Stimulated activated naive CD4-positive, alpha-beta T cell treated with Interleukin-2 at 50 U/mL for 16 hours (primary cell): ENCODE measurements at places on chromosomes 6 and 20.

- DNase-seq = no peak
These were observed 203.1 kb downstream of the JARID2 start for GRCh38 chr6:15449011-15449410.

GRCh38 chr20:58084966-58085365, 143.5 kb downstream of the ANKRD60 start:
- no peak for DNase-seq

- DNase-seq = no peak
These were observed 33.3 kb upstream of the QKI start for GRCh38 chr6:163381118-163381756.

- no peak for DNase-seq
These were observed 577 bp upstream of the SCAND1 start for GRCh38 chr20:35954907-35955251.

DNA sequence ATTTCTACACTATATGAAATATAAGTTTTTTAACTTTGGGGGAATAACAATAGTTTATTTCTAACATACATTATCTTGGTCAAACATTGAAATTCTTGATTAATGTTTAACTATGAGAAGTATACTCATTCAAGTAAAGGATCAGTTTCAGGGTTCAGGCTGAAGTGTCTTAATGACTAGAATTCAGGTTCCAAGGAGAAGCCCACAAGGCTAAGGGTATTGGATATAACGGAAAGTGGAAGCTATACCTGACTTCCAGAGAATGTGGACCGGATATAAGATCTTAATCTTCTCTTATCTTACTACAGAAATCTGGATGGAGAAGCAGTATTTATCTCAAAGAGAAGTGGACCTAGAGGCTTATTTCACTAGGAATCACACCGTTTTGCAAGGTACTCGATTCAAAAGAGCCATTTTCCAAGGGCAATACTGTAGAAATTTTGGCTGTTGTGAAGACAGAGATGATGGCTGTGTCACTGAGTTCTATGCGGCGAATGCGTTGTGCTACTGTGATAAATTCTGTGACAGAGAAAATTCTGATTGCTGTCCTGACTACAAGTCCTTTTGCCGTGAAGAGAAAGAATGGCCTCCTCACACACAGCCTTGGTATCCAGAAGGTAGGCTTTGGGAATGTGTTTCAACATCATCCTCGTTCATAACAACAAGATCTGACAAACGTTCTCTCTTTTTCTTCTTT, at the start of gene TINAG:
TINAG (plus strand) TSS at position 153 of the 697 bp plus-strand sequence; CDS start at position 263, 110 bp downstream.
- no peak for DNase-seq

- DNase-seq = no peak
These were observed 31.9 kb downstream of the HIVEP2 start for GRCh38 chr6:142913036-142913510.

DNA sequence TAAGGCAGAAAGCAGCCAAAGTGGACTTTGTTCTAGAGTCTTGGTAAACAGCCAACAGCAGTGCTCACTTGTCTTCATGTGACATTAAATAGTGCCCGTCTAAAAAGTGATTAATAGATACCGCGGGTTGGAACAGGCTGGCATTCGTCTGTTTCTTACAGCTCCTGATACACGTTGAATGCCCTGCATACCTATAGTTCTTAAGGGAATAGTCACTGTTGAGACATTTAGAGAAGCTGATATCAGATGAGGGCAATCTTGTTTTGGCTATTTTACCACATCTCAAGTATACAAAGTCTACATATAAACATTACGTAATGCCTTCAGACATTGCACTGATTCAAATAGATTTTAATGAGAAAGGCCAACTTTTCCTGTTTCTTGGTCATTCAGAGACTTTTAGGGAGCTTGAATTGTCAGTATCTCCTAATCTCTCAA, 374.9 kb upstream of the FLRT3 start:
- DNase-seq = no peak

DNA sequence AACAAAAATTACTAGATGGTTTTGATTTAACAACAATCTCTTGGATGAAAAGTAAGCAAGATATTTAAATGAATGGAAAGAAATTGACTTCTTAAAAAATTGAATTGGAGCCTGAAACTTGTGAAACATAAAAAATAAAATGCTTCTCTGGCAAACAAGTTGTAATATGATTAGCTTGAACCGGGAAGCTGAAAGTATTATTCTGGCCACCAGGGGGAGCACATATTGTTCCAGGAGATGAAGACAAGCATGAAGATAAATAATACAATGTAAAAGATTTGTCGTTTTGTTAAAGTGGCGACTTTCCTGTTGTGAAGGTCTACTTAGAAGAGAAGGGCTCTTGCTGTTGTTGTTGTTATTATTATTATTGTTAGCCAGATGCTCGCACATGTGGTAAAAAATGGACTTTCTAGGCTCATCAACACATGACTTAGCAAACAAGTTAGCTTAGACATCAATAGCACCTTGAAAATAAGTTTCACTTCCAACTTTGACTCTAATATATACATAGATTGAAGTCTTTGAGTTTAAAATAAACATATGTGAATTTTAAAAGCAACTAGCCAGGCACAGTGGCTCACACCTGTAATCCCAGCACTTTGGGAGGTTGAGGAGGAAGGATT, 14.2 kb downstream of the PAX1 start:
- DNase-seq = no peak

- no peak for DNase-seq
These were observed 87.3 kb upstream of the TULP1 start for GRCh38 chr6:35599761-35600658.

GRCh38 chr6:26121141-26122004, 34.1 kb downstream of the HFE start:
- DNase-seq = no peak

- DNase-seq = no peak
These were observed 135.0 kb upstream of the TNFAIP3 start for GRCh38 chr6:137731960-137732616.

GRCh38 chr6:21309807-21310221, 283.7 kb upstream of the SOX4 start:
- no peak for DNase-seq

- peak; percentile 90 for DNase-seq
These were observed 2.1 kb upstream of the DDX27 start for GRCh38 chr20:49216991-49217578.

GRCh38 chr6:21019614-21020013, 485.4 kb downstream of the CDKAL1 start:
- DNase-seq = no peak

DNA sequence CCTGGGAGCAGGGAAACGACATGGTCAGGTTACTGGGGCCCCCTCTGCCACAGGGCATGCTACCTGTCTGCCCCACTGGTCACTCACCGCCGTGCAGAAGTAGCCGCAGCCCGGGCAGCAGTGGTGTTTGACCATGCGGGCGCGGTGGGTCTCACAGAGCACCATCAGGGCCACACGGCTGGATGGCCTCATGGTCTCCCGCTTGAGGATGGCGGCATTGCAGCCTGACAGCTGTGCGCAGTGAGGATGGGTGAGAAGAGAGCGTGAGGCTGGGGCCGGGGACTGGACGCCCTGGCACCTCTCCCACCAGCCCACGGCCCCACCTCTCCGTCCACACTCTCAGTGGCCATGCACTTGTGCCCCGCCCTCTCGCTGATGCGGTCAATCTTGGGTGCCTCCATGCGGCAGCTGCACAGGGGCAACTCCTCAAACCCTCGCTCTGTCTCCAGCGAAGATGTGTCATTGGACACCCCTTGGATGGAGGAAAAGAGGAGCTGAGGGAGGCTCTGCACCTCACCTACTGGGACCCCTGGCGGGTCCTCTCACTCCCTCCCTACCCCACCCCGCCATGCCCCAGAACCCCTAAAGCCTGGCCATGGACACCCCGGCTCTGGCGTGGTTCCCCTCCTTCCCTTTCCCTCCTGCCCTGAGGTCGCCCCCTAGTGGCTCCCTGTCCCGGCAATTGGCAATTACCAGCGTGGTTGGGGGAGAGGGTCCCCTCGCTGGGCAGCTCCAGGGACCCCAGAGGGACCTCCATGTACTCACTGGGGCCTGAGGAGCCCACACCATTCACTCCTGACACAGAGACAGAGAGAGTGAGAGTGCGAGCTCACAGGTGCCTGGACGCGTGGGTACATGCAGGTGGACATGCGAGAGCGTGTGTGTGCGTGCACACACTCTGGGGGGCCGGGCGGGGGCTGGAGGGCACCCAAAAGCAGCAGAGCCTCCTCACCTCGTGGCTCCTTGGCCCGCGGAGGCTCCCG, 8.9 kb downstream of the EHMT2 start:
- peak; percentile 35 for DNase-seq

- no peak for DNase-seq
These were observed 153.8 kb downstream of the ERMARD start for GRCh38 chr6:169905041-169905807.

GRCh38 chr6:100103194-100103593, 109.2 kb upstream of the MCHR2 start:
- no peak for DNase-seq

DNA sequence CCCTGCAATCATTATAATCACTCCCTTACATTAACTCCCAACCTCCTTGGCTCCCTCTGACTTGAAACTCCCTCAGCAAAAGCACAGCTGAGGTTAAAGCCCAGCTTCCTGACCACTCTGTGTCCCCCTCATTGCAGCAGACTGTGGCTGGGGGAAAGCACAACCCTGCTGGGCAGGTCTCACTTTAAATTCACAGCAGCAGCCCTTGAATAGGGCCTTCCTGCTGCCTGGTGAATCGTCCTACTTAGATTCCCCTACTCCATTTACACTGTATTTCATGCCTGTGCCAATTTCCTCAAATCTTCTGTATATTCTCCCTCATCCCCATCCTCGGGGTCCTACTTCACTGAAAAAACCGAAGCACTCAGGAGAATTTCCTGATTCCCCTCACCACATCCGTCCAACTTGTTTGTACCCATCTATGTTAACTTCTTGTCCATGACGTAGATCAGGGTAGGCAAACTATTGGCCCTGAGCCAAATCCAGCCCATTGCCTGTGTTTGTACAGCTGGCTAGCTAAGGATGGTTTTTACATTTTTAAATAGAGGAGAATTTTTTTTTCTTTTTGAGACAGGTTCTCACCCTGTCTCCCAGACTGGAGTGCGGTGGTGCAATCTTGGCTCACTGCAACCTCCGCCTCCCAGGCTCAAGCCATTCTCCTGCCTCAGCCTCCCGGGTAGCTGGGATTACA, 31.5 kb upstream of the GCM1 start:
- no peak for DNase-seq
